ENCODE measurements at places on chromosomes 1 and 21.

DNA sequence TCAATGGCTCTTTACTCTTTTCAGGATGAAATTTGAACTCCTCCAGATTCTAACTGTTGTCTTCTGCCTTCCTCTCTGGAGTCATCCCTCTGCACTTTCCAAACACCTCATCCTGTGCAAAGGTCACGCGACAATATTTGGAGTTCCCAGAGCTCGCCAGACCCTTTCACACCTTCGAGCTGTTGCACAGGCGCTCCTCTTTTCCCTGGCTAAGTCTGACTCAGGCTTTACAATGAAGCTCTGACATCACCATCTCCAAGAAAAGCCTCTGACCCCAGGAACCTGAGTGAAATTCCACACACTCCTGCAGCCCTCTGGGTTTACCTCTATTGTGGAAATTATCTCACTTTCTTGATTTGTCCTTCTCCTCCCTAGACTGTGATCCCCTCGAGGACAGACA, 270.3 kb downstream of the RGS7 start:
- DNase-seq, result no peak

DNA sequence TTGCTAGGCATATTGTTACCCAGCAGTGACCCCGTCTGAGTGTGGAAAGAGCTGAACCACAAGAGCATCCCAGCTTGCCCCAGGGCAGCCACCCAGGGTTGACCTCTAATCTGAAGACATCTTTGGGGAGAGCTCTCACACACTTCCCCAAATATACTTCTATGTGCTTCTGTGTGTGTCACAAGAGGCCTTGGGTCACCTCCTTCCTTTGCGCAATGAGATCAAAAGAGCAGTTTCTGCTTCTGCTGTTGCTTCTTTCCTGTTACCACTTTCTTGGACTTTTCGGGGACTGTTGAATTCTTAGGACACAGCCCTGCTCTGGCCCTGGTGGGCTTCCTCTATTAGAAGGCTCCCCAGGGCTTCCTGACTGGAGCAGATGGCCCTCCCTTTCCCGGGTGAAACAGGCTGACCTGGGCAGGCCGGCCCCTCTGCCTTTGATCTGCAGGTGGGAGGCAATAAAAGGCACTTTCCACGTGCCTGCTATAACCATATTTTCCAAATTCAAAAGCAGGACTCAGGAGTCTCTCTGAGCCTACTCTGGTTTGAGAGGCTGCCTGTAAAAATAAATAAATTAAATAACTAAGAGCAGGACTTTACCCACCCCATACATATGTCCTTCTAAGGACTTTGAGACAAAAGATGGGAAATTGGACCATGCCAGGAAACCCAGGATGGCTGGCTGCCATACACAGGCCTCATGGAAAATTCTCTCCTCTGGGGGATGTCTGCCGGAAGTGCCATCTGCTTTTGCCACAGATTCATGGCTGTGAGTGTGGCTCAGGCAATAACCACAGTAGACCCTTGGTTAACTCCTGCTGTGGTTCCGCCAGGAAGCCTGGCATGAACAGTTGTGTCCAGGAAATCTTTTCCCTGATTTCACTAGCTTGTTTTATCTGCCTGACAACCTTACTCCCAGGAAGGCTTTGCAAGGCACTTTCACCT, 28.3 kb upstream of the RCSD1 start:
- DNase-seq, result no peak

GRCh38 chr1:145918992-145919939, 749 bp upstream of the PEX11B start:
- peak; percentile 30 for DNase-seq

- DNase-seq, result no peak
These were observed 76.4 kb downstream of the UBE4B start for GRCh38 chr1:10108948-10109708.

- no peak for DNase-seq
These were observed 6.7 kb downstream of the KRTAP10-1 start for GRCh38 chr21:44533121-44533890.

DNA sequence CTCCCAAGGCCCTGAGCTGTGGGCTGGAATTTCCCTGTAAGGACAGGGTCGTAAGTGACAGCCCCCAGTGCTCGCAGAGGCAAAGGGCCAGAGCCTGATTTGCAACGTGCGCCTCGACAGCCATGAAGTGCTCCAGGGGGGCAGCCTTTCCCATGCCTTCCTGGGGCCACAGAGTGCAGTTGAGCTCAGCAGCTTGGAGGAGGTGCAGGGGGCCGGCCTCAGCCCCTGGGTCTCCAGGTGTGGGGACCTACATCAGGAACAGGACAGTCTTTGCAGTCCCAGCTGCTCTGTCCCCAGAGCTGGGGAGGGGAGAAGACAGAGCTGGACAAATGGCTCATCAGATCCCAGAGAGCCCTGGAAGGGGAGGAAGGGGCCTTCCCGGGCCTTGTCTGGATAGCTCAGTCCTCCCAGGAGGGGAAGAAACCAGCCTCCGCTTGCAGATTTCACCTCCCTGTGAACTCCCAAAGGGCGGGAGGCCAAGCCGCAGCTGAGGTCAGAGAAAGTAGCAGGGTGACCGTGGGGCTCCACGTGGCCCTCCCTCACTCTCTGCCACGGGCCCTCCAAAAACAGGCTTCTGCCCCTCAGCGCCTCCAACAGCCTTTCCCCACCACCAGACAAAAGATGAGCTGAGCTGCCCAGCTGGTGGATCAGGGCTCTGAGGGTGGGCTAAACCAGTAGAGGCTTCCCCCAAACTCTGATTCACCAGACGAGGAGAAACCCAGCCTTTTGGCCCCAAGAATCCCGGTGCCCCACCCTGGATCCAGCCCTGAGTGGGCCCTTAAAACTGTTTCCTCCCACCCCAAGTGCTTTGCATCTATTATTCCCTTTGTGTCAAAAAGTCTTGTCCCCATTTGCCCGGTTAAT, 76.5 kb downstream of the DHRS3 start:
- no peak for DNase-seq

- no peak for DNase-seq
These were observed 43.3 kb upstream of the LPAR3 start for GRCh38 chr1:84936116-84936810.

- DNase-seq, result no peak
These were observed 16.9 kb upstream of the POGK start for GRCh38 chr1:166822385-166822784.

GRCh38 chr1:212313616-212314015, 28.4 kb downstream of the PPP2R5A start:
- no peak for DNase-seq

DNA sequence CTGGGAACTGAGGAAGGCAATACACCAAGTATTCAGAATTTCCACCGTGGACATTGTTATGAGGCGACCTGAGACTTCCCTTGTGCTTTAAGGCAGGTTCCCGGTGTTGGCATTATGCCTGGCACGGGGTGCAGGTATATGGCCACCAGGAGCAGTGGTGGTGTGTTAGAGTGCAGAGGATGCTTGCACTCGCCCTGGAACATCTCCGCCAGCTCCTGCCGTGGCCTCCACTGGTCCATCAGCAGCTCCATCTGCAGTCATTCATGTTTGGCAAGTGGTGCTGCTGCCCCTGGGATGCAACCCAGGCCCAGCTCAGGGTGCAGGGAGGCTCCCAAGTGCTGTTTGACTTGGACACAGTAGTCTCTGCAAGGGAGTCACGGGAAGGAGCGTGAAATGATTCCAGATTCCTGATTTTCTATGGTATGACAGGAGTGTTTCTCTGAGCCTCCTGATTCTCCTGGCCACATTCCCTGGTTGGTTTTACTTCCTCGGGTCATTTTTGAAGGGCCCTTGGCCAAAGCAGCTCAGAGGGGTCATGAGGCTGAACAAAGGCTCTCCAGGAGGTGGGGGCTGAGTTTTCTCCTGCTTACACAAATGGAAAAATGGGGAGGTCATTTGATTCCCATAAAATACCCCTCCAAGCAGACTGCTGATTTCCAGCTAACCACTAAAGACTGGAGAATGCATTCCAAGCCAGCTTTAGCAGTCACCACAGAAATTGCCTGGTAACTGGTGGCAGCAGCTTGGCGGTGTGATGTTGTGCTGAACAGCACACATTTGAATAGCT, 60.4 kb upstream of the PSEN2 start:
- DNase-seq, result no peak

DNA sequence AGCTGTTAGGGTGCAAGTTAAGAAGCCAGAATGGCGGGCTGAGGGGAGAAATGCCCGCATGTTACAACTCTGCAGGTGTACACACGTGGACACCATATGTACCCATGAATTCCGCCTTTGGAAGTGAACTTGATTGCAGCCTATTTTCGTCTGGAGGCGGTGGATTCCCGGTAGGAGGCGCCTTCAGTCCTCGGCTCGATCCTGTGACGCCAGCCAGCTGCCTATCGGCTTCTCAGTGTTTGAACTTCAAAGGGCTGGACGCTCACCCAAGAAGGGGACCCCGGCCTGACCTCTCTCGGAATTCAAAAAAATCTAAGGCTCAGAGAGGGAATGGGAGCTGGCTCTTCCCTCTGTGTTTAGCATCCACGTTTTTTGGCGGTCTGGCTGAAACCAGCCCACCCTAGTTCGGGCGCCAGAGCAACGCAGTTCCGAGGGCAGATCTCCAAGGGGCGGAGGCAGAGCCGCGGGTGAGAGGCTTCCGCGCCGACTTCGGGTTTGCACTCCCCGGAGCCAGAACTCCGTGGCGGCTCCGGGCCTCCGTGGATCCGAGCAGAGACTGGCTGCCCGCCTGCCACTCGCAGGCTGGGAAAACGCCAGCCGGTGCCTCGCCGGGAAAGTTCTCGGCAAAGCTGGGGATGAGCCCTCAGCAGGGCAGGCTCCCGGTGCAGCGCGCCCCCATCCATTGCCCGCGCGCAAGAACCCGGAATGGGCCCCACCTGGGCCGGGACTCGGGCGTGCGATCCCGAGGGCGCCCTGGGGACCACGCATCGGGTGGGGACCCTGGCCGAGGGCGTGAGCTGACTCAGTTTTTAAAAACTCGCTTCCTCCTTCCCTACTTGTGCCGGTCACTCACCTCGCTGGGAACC, 996 bp upstream of the TMEM51 start:
- peak; percentile 57 for DNase-seq
